ENCODE measurements at places on chromosomes 1 and 21.

DNA sequence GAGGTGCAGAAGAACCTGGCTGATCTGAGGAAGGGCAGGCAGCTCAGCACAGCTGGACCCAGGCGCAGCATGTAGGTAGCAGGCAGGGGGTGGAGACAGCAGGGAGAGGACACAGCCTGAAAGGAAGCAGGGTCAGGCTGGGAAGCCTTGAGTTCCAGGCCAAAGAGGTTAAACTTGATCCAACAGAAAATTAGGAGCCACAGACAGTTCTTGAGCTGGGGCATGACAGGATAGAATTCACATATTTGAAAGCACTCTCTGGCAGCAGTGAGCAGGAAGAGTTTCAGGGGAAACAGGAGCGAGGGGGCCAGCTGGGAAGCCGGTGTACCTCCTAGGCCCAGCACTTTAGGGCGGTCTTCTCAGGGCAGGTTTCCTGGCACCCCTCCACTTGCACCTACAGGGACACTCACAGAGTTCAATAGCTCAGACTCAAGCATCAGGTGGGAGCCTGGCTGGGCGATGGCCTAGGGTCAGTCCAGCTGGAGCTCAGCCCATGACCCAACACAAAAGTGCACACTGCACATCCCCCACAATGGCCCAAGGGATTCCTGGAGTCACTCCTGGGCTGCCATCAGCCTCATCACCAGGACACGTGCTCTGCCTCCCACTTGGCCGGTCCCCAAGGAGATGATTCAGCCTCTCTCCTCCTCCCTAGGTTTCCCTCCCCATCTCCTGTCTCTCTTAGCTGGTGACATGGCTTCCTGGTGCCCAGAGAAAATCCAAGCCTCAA, 22.7 kb downstream of the MATN1 start:
- DNase-seq = no peak

- DNase-seq = no peak
Measured at GRCh38 chr1:39637361-39637760, 2.1 kb downstream of the HEYL start.

DNA sequence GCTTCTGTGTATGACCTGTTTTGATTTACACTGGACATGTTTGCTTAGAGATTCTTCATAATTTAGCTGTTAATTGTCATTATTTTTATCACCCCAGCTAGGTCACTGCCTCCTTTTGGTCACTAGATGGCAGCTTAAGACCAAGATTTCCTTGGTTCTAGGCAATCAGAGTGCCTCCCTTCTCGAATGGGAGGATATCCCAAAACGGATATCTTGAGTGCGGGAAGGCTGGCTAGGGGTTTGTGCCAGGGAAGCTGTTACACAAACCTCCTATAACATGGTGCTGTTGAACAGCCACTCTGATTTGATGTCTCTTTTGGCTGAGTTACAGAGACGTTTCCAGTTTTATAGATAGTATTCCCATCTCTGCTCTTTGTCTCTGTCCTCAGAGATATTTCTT, 283.5 kb downstream of the S1PR1 start:
- no peak for DNase-seq

GRCh38 chr1:96416701-96417444, 304.7 kb upstream of the PTBP2 start:
- no peak for DNase-seq

GRCh38 chr1:235746245-235746644, 96.7 kb upstream of the GNG4 start:
- DNase-seq = no peak

GRCh38 chr1:200252531-200252930, 157.3 kb downstream of the ZNF281 start:
- no peak for DNase-seq

- DNase-seq = no peak
Measured at GRCh38 chr1:183193963-183194525, 8.0 kb downstream of the LAMC2 start.

GRCh38 chr1:2786329-2787162, 14.9 kb downstream of the TTC34 start:
- peak; percentile 81 for DNase-seq

GRCh38 chr1:230368363-230368762, 57.8 kb downstream of the PGBD5 start:
- no peak for DNase-seq

DNA sequence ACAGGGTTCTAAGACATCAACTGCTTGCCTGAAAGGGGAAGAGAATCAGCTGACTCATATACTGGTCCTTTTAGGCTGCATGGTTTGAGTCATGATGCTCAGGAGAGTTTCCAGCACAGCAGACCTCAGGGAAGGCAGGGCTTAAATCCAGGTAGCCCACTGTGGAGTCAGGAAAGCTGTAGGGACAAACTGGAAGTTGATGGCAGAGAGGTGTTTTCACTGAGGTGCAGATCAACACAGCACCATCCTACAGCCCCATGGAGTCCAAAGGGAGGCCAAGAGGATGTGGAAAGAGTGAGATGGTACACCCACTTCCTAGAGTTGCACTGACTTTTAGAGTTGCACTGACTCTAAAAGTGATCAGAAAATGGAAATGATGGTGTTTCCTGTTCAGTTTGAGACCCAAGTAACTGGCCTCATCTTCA, 252.4 kb upstream of the DUSP10 start:
- DNase-seq = no peak

GRCh38 chr1:39450956-39451606, 40.4 kb upstream of the BMP8A start:
- DNase-seq = no peak

GRCh38 chr1:151508833-151509232, 2.4 kb upstream of the CGN start:
- no peak for DNase-seq

DNA sequence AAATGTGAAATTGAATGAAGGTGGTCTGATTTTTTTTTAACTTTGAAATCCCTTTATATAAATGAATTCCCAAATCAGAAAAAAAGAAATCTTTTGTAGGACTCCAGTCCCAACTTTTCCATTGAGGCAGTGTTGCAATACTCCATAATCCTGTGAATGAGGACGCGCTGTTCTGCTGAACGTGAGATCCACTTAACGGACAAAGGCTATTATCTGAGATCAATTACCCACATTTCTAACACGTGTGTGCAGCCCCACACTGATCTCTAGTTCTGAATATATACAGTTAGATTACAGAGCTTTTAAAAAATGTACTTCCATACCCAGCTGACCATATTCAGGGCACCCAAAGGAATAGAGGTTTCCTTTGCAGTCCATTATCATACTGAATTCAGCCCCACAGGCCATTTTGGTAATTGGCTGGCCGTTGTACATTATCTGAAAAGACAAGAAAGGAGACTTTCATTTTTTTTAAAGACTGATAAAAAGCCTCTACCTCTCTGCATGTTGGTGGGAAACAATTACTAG, 19.0 kb downstream of the RCC2 start:
- no peak for DNase-seq

GRCh38 chr1:110639724-110640386, 33.7 kb upstream of the KCNA2 start:
- no peak for DNase-seq

- no peak for DNase-seq
Measured at GRCh38 chr21:45104560-45104959, 30.2 kb downstream of the ADARB1 start.

GRCh38 chr1:176051902-176052518, 155.1 kb downstream of the COP1 start:
- no peak for DNase-seq

DNA sequence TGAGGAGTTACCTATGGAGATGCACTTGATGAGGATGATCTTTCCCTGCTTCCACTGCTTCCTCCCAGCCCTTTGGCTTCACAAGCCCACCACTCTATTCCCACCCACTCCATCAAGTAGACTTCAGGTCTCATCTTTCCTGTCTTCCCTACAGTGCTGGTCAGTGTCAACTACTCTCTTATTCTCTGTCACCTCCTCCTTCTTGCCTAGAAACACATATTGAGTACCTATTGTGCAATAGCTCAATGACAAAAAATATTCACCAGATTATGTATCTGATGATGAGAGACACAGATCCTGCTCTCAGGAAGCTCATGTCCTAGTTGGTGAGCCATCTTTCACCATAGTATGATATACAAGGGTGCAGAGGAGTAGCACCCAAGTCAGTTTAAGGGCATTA, 82.2 kb upstream of the NFASC start:
- DNase-seq = no peak

DNA sequence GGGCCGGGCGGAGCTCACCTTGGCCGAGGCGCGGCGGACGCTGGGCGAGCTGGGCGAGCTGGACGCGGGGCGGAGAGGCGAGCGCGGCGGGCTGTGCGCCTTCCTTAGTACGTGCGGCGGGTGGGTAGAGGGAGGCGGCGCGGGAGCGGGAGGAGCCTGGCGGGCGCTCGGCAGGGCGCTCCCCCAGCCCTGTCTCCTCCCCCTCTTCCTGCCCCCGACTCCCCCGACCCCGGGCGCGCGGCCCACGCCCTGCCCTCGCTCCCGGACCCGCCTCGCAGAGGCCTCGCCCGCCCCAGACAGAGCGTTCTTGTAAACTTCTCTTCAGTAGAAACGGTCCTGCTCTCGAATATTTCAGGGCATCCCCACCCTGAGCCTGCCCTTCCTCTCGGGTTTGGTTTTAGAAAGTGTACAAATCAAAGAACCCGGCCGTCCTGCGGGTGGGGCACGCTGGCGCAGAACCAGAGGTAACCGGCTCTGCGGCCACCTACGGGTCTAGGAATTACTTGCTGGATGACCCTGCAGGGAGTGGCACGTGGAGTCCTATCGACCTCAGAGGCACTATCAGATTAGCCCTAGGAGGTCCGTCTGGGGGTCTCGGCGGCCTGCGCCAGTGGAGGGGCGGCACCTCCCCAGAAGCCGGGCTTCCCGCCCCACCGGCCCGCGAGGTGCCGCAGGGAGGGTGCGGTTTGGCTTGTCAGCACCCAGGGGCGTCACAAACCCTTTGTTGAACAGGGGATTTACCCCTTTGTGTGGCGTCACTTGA, at the start of gene S100A10:
TSS of gene S100A10 (minus strand) at position 126 of the 763 bp plus-strand sequence. CDS start 7,629 bp downstream, outside the sequence.
- peak; percentile 69 for DNase-seq

DNA sequence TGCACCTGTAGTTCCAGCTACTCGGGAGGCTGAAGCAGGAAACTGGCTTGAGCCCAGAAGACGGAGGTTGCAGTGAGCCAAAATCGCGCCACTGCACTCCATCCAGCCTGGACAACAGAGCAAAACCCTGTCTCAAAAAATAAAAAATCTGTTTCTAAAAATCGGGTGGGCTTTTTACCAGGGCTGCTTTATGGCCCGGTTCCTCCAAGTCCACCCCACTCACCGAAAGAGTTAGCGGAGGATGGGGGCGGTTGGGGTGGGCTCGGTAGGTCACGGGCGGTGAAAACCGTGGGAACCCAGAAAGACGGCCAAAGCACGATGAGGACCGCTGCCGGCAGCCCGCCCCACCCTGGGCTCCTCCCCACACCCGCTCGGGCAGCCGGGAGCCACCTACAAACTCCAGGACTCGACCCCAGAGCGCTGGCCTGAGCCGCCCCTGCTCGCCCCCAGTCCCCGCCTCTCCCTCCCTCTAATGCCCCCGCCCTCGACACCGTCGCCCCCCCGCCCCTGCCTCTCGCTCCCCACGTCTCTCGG, 846 bp upstream of the PER3 start:
- peak; percentile 30 for DNase-seq

DNA sequence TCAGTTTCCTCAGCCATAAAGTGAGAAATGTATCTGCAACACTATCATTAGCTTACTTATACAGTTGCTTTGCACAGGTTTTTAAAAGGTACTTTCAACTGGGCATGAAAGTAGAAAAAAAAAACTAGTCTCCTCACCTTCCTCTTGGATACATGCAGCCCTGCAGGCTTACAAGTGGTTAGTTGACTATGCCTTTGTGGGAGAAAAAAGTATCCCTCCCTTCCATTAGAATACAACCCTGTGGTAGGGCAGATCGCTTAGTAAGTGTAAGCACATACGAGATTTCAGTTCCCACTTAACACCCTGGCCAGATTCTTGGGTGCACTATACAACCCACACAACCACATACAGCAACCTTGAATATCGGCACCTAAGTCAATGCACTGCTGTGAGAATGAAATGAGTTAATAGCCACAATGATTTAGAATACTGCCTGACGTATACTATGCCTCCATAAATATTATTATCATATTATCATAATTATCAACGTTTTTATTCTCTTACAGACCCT, 54.7 kb downstream of the PIGK start:
- no peak for DNase-seq

Data from activated T-cell treated with anti-CD3 and anti-CD28 coated beads for 1 hour (primary cell).